ENCODE measurements at places on chromosomes 6 and 20. TPM values are rescaled to one million over a fixed set of nuclear protein-coding genes. Genes with fewer than 3 reads are reported as not detected.

MUC22 gene
- total RNA-seq = not detected

SESN1 gene
- 11.3 TPM for total RNA-seq

HLA-DPB1 gene
- total RNA-seq = 0.64 TPM

PRICKLE4 gene
- 1.6 TPM for total RNA-seq

LGSN gene
- not detected for total RNA-seq

SYCP2 gene
- 39.7 TPM for total RNA-seq

KCNK5 gene
- 0.77 TPM for total RNA-seq

GRCh38 chr6:71321314-71321713, 32.7 kb downstream of the OGFRL1 start:
- H3K36me3 ChIP-seq = no peaks in the 10 kb centered on the region
- no peak overlapping the region for H3K4me3 ChIP-seq
- H3K27me3 ChIP-seq = no peaks in the 10 kb centered on the region
- no peak for DNase-seq

- no peak for DNase-seq
- no peak overlapping the region for H3K4me3 ChIP-seq
- H3K36me3 ChIP-seq = no peaks in the 10 kb centered on the region
- H3K4me1 ChIP-seq = no peaks in the 10 kb centered on the region
- no peaks in the 10 kb centered on the region for H3K27me3 ChIP-seq
Measured at GRCh38 chr20:32675223-32675975, 1.7 kb upstream of the C20orf203 start.

GRCh38 chr20:48215536-48215935, 430.3 kb upstream of the SULF2 start:
- H3K4me1 ChIP-seq = no peaks in the 10 kb centered on the region
- no peak for DNase-seq
- no peaks in the 10 kb centered on the region for H3K36me3 ChIP-seq
- H3K4me3 ChIP-seq = no peak overlapping the region
- H3K27me3 ChIP-seq = no peaks in the 10 kb centered on the region
- H3K27ac ChIP-seq = no peak overlapping the region

DNA sequence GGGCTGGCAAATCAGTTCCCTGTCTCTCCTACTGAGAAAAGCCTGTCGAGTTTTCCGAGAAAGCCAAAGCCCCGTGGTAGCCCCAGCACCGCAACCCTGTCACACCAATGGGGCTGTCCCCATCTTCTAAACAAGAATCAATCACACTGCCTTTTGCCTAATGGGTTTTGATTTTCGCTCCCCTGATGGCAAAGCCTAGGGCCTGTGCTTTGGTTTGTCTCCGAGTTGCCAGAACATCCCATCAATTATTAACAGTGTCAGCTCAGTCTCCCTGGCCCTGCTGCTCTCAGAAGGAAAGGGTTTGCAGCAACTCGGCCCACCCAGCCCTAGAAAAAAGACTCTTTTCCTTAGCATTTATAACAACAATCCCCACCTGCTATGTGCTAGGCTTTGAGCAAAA, 4.2 kb downstream of the KCNB1 start:
- H3K4me3 ChIP-seq = no peak overlapping the region
- no peak overlapping the region for H3K27ac ChIP-seq
- H3K4me1 ChIP-seq = peaks cover 15% of the 10 kb centered on the region
- H3K36me3 ChIP-seq = no peaks in the 10 kb centered on the region
- no peak for DNase-seq

GRCh38 chr6:1296542-1296941, 15.4 kb upstream of the FOXQ1 start:
- H3K4me1 ChIP-seq = no peaks in the 10 kb centered on the region
- H3K27me3 ChIP-seq = no peaks in the 10 kb centered on the region
- no peaks in the 10 kb centered on the region for H3K36me3 ChIP-seq
- no peak for DNase-seq

DNA sequence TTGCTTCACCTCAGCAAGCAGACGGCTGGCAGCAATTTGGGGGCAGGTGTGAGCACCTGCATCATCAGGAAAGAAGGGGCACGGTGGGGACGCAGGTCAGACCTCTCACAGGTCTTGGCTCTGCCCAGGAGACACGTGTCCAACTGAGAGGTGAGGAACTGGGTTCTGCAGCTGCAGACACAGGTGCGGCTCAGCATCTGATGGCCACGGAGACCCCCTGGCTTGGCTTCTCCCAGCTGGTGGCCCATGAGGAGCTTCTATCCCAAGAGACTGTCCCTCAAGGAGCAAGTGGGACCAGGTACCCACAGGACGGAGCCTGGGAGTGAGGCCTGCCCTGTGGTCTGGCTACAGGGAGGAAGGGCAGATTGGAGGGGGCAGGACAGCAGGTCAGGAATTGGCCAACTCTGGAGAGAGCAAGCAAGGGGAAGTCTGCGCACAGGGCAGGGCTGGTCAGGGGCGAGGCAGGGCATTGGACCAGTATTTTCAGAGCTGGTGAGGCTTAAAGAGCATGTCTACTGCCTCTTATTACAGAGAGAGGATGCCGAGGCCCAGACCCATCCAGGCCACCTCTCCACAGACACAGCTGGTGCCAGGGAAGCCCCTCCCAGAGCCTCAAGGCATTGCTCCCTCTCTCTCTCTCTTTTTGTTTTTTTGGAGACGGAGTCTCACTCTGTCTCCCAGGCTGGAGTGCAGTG, 4.2 kb downstream of the STMN3 start:
- no peak overlapping the region for H3K4me3 ChIP-seq
- H3K36me3 ChIP-seq = no peaks in the 10 kb centered on the region
- H3K27me3 ChIP-seq = no peaks in the 10 kb centered on the region
- no peak for DNase-seq
- no peak overlapping the region for H3K27ac ChIP-seq

DNA sequence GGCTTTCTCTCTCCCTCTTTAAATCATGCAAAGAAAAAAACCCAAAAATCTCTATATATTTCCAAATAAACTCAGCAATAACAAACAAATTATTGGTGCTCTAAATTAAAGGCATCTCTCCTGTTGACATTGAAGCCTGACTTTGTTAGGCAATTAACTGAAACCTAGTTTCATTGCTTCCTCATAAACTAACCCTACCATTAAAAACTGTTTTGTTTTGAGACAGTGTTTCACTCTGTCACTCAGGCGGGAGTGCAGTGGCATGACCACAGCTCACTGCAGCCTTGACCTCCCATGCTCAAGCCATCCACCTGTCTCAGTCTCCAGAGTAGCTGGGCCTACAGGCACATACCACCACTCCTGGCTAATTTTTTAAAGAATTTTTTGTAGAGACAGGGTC, 34.9 kb downstream of the PIGU start:
- no peak for DNase-seq
- no peaks in the 10 kb centered on the region for H3K4me1 ChIP-seq
- no peak overlapping the region for H3K4me3 ChIP-seq
- H3K27me3 ChIP-seq = no peaks in the 10 kb centered on the region
- no peak overlapping the region for H3K27ac ChIP-seq

- no peaks in the 10 kb centered on the region for H3K4me1 ChIP-seq
- no peak for DNase-seq
- H3K27ac ChIP-seq = no peak overlapping the region
- H3K4me3 ChIP-seq = no peak overlapping the region
Measured at GRCh38 chr6:1739680-1740079, 130.0 kb downstream of the FOXC1 start.

- H3K36me3 ChIP-seq = no peaks in the 10 kb centered on the region
- no peak overlapping the region for H3K27ac ChIP-seq
- H3K4me3 ChIP-seq = no peak overlapping the region
- DNase-seq = no peak
- no peaks in the 10 kb centered on the region for H3K4me1 ChIP-seq
Measured at GRCh38 chr6:52731719-52732118, 31.6 kb downstream of the GSTA2 start.

DNA sequence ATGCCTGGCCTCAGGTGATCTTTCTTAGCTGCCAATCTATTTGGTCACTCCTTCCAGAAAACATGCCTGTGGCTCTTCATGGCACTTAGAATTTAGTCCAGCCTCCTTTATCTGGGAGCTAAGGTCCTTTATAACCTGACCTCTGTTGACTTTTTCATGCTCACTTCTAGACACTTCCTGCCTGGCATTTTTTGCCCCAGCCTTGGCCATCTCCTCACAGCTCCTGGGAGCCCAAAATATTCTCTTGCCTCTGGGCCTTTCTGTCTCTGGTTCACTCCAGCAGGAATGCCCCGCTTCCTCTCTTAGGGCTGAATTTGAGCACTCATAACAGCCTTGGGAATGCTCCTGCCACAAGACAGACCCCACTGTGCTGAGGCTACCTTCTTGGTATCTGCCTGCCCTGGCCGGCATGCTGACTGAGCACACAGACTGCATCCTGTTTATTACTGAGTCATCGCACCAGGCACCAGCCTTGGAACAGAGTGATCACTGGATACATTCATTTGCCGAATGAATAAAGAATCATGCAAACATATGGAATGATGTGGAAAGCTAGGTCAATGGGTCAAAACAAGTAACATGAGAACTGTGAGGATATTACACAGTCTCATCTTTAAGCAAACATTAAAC, 5.8 kb upstream of the EEF1E1 start:
- H3K27me3 ChIP-seq = no peaks in the 10 kb centered on the region
- no peaks in the 10 kb centered on the region for H3K36me3 ChIP-seq
- no peak overlapping the region for H3K4me3 ChIP-seq
- DNase-seq = peak; percentile 79
- H3K27ac ChIP-seq = peak overlapping the region; percentile 62
- peaks cover 11% of the 10 kb centered on the region for H3K4me1 ChIP-seq

DNA sequence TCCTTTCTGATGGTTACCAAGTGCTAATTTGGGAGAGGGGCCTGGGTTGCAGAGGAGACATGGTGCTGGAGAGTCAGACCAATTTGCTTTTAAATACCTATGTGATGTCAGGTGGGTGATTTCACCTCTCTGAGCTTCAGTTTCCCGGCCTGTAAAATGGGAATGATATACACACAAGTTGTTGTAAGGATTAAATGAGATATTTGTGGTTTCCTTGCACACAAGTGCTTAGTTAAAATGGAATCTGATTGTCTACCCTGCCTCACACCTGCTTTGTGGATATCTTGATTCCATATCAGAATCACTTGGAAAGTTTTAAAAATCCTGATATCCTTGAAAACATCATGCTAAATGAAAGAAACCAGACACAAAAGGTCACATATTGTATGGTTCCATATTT, 44.5 kb downstream of the SCAND1 start:
- DNase-seq = no peak
- H3K27ac ChIP-seq = no peak overlapping the region
- H3K4me1 ChIP-seq = no peaks in the 10 kb centered on the region
- no peak overlapping the region for H3K4me3 ChIP-seq
- peaks cover 11% of the 10 kb centered on the region for H3K36me3 ChIP-seq
- no peaks in the 10 kb centered on the region for H3K27me3 ChIP-seq

GRCh38 chr6:85361643-85362014, 88.3 kb upstream of the NT5E start:
- no peak overlapping the region for H3K4me3 ChIP-seq
- no peak for DNase-seq
- no peaks in the 10 kb centered on the region for H3K36me3 ChIP-seq
- no peaks in the 10 kb centered on the region for H3K27me3 ChIP-seq
- no peaks in the 10 kb centered on the region for H3K4me1 ChIP-seq
- H3K27ac ChIP-seq = no peak overlapping the region

DNA sequence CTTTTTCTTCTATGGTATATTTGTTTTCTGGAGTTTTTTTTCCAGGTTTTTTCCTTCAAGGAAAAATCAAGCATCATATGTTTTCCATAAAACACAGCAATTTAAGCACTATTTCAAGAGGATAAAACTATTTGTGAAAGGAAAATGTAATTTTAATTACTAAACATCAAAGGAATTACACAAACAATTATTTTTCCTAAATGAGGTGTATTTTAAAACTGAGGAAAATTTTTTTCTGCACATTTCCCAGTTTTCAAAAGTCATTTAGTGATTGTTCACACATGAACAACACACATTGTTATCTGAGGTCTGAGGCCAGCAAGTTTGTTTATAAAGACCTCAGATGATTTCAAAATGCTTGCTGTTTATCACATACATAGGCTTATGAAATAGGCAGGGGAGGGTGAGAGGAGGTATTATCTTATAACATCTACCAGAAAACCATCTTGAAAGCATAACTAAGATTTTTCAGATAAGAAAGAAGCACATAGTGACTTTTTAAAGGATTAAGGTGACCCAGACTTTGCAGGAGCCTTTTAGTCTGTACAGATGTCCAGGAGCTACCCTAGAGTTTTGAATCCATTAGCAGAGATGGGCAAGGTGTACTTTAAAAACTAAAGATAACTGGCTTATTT, 381.6 kb downstream of the GJA1 start:
- no peak overlapping the region for H3K27ac ChIP-seq
- no peaks in the 10 kb centered on the region for H3K4me1 ChIP-seq
- no peak overlapping the region for H3K4me3 ChIP-seq
- H3K27me3 ChIP-seq = no peaks in the 10 kb centered on the region
- no peak for DNase-seq
- H3K36me3 ChIP-seq = no peaks in the 10 kb centered on the region

DNA sequence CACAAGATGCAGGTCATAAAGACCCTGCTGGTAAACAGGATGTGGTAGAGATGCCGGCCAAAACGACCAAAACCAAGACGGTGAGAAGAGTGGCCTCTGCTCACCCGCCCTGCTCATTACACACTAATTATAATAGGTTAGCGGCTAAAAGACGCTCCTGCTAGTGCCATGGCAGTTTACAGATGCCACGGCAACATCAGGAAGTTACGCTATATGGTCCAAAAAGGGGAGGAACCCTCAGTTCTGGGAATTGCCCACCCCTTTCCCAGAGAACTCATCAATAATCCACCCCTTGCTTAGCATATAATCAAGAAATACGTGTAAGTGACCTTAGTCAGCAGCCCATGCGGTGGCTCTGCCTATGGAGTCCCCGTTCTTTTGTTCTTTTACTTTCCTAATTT, 17.6 kb downstream of the BHLHE23 start:
- H3K27ac ChIP-seq = no peak overlapping the region
- no peak overlapping the region for H3K4me3 ChIP-seq
- H3K36me3 ChIP-seq = no peaks in the 10 kb centered on the region
- DNase-seq = no peak
- no peaks in the 10 kb centered on the region for H3K27me3 ChIP-seq

- H3K36me3 ChIP-seq = no peaks in the 10 kb centered on the region
- no peak overlapping the region for H3K4me3 ChIP-seq
- H3K27me3 ChIP-seq = no peaks in the 10 kb centered on the region
- 0 out of 2 replicates have a peak, but pooled peaks cover 4% of the 10 kb centered on the region for H3K4me1 ChIP-seq
- no peak overlapping the region for H3K27ac ChIP-seq
Measured at GRCh38 chr6:12229332-12229731, 60.8 kb upstream of the EDN1 start.

Measured in Panc1 (cell line).